Mesothelial cell of epicardium (in vitro differentiated cells): ENCODE measurements at places on chromosomes 3 and 15. TPM values are rescaled to one million over a fixed set of nuclear protein-coding genes. Genes with fewer than 3 reads are reported as not detected.
A peak's percentile ranks its signal among the peaks of the same experiment; 100 is the strongest.

DNA sequence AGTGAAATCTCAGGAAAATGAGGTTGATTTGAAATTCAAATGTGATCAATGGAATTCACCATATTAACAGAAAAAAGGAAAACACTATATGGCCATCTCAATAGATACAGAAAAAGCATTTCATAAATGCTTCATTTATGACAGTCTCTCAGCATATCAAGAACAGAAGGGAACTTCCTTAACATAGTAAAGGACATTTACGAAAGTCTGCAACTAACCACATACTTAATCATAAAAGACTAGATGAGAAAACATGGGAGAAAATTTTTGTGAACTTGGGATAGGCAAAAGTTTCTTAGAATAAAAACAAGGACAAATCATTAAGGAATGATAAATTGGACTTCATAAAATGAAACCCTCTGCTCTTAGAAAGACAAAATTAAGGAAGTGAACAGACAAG lies 24.7 kb upstream of the TIPARP start:
- no peaks in the 10 kb centered on the region for H3K27me3 ChIP-seq
- peaks cover 14% of the 10 kb centered on the region for H3K4me1 ChIP-seq
- H3K36me3 ChIP-seq: peaks cover 1% of the 10 kb centered on the region
- H3K4me3 ChIP-seq: no peak overlapping the region
- H3K27ac ChIP-seq: no peak overlapping the region

GRCh38 chr15:70034596-70034995 lies 63.1 kb downstream of the TLE3 start:
- H3K4me3 ChIP-seq: no peak overlapping the region
- H3K27ac ChIP-seq: no peak overlapping the region
- no peaks in the 10 kb centered on the region for H3K36me3 ChIP-seq
- H3K27me3 ChIP-seq: peaks cover 70% of the 10 kb centered on the region
- DNase-seq: no peak
- peaks cover 21% of the 10 kb centered on the region for H3K4me1 ChIP-seq

PXYLP1 gene
- 40.5 to 45.6 TPM (median 40.9 TPM) in 3 replicates for total RNA-seq

- H3K27me3 ChIP-seq: no peaks in the 10 kb centered on the region
- no peak overlapping the region for H3K27ac ChIP-seq
- no peaks in the 10 kb centered on the region for H3K4me1 ChIP-seq
- no peak for DNase-seq
- no peaks in the 10 kb centered on the region for H3K36me3 ChIP-seq
- H3K4me3 ChIP-seq: no peak overlapping the region
These were observed 390.7 kb downstream of the EFHB start for GRCh38 chr3:19543212-19543841.

CCR2 gene
- not detected in 3 replicates for total RNA-seq

- no peaks in the 10 kb centered on the region for H3K27me3 ChIP-seq
- DNase-seq: no peak
- H3K36me3 ChIP-seq: peaks cover 2% of the 10 kb centered on the region
These were observed 14.2 kb upstream of the CP start for GRCh38 chr3:149235599-149236424.

LCTL gene
- 0.35 to 0.36 TPM (median 0.36 TPM) in 3 replicates for total RNA-seq

- no peaks in the 10 kb centered on the region for H3K27me3 ChIP-seq
- no peak overlapping the region for H3K4me3 ChIP-seq
- DNase-seq: no peak
- peak overlapping the region; percentile 43 for H3K27ac ChIP-seq
- peaks cover 32% of the 10 kb centered on the region for H3K4me1 ChIP-seq
- H3K36me3 ChIP-seq: no peaks in the 10 kb centered on the region
These were observed 342.8 kb downstream of the ERC2 start for GRCh38 chr3:56125358-56126005.

TIMP4 gene
- 0.16 to 0.45 TPM (median 0.18 TPM) in 3 replicates for total RNA-seq

- no peaks in the 10 kb centered on the region for H3K4me1 ChIP-seq
- H3K27ac ChIP-seq: no peak overlapping the region
These were observed 25.3 kb downstream of the EXOG start for GRCh38 chr3:38521391-38521987.
